ENCODE measurements at places on chromosomes 16 and 17. TPM values are rescaled to one million over a fixed set of nuclear protein-coding genes. Genes with fewer than 3 reads are reported as not detected.

MYL4 gene
- total RNA-seq = 0.85 TPM

EPN3 gene
- total RNA-seq = not detected

TMEM114 gene
- total RNA-seq = not detected

NOD2 gene
- total RNA-seq = 0.26 TPM

CCL4L2 gene
- total RNA-seq = not detected

WFIKKN2 gene
- total RNA-seq = 0.07 TPM

SDR42E2 gene
- not detected for total RNA-seq

TBCD gene
- total RNA-seq = 42.7 TPM

Measured in smooth muscle cell of the pulmonary artery (primary cell).